ENCODE measurements at places on chromosomes 12 and 14.

DNA sequence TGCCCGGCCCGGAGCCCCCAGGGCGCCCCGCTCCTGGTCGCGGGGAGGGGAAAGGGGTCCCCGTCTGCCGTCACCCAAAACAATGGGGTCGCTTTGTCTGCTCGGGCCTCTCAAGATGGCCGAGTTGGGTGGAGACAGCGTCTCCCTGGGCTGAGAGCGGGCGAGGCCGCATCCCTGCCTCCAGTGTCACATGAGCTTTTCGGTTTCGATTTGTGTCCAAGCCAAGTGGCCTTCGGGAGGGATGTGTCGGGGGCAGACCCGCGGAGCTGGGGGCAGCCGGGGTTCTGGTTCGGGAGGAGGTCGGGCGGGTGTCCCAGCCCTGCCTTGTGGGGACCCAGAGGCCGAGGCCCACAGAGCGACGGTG is 790 bp downstream of the DYNC1H1 start:
- DNase-seq, result peak; percentile 33

DNA sequence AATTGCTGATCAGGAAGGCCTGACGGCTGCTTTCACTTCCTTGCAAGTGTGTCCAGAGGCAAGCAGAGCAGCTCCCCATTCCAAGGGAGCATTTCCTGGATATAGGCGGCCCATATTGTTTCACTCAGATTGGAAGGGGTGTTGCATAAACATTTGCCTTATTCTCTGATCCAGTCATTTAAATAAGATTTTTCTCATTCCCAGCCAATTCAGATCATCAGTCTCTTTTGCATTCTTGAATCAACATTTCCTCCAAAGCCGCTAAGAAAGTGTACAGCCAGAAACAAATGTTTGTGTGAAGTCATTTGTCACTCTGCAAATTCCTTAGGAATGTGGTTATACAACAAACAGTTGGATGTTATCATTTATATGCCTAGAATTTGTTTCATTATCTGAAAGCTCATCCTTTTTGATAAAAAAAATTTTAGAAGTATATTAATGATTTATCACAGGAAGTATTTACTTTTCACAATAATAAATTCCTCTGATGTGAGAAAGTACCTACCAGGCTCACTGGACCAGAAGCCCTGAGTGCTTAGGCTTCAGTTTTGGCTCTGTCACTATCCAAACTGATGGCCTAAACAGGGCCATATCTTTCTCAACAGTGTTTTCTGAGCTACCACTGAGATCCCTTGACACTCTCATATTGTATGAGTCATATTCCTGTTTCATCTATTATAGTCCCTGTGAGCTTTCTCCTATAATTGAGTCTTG is 379.6 kb downstream of the CCDC91 start:
- no peak for DNase-seq

DNA sequence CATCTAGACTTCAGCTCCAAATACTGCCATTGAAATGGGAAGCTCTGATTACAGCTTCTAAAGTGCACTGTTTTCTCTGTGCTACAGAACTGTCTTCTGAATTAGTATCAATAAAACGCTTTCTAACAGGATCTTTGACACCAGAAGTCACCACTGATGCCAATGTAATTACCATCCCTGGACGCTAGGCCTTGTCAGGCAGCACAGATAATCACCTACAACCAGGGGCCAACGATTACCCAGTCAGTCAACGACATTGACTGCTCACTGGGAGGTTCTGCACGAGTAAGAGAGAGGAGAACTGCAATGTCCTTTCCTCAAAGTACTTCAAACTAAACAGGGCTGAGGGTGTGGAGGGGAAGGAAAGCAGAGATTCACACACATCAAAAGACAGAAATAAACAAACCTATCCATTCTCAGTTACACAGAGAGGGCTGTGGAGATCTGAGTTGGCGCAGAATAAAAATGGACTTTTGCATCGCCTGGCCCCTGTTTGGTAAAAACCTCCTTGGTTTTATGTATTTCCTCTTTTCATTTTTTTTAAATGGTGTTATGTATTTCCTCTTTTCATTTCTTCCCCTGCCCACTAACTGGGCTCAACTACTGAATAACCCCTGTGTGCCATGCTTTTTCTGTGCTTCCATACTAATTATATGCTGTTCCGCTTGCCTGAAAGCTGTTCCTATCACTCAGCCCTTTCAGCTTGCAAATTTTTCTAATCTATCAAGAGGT is 492.2 kb downstream of the APAF1 start:
- DNase-seq, result no peak

DNA sequence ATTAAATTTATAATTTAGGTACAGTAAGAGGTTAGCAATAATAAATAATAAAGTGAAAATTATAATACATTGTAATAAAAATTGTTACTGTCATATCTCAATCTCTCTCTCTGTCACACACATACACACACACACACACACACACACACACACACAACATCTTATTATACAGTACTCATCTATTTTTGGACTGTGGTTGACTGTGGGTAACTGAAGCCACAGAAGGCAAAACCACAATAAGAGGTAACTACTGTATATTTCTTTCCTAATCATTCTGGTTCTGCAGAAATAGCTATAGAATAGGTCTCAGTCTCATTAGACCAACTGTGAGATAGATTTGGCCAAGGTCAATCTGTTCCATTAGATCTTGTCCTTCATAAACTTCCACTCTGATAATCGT is 33.1 kb upstream of the PTPRO start:
- DNase-seq, result no peak

DNA sequence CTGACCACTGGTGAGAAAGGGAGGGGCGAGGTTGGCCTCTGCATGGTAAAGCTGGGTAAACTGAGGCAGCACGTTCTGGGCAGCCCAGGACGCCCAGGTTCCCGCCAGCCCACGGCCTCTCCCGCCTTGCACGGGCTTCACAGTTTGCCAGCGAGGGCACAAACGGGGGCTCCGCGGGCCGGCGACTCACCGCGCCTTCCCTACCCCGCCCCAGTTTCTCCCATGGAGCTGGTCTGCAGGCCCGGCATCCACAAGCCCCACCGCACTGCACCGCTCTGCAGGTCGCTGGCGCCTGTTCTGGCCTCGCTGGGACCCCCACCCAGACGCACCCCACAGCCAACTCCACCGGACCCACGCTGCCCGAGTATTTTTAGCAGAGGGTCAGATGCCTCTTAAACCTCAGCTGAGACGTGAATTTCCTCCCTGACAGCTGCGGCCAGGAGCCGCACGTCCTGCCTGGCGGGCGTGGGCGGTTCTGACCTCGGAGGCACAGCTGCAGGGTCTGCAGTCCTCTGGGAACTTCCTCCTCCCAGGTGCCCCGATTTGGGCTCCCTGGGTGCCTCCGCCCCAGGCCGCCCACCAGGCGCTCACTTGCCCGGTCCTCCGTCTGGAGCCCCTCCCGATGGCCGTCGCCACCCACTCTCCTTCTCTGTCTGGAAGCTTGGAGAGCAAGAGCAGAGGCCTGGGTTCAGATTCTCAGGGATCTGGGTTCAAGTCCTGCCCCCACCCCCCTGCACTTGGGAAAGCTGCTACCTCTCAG is 29.5 kb upstream of the INF2 start:
- no peak for DNase-seq

GRCh38 chr14:74085047-74085637 is 386 bp downstream of the LIN52 start:
- DNase-seq, result no peak

DNA sequence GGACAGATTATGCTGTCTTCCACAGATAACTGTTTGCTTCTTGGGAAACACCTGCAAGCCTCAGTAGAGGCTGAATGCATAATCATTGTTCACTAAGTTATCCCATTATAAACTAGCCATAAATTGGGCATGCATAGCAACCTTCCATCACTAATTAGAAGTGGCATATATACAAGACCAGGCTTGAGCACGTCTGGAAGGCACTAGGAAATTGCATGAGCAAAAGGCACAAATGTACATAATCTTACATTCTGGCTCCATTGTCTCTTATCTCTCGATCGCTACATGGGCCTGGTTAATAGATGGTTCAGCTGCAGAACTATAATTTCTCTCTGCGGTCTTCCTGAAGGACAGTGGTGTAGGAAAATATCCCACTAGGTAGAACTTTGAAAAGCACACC is 679.2 kb downstream of the RPL10L start:
- no peak for DNase-seq

DNA sequence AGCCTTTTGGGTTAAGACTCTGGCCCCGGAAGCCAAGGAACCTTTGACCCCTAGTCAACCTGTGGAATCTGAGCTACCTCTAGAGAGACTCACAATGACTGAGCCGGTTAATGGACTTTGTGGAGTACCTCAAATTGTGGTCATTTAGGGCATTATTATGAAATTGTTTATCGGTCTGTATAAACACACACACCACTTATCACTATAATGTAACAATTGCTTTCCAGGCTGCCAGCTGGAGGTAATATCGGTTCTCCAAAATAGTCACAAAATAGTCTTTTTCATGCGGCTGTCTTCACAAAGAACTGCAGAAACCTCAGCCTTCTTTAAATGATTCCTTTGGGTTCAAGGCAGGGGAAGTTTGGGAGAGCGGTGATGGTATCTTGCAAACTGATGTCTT is 144.2 kb downstream of the DACT1 start:
- no peak for DNase-seq

Measured in activated gamma-delta T cell treated with anti-CD3 and anti-CD28 coated beads, Interleukin-2, amount 50 U/mL, for 16 hours (primary cell).